ENCODE measurements at places on chromosomes 2 and 18. TPM values are rescaled to one million over a fixed set of nuclear protein-coding genes. Genes with fewer than 3 reads are reported as not detected.

GRCh38 chr2:19332503-19332902 lies 25.9 kb downstream of the OSR1 start:
- H3K4me3 ChIP-seq = no peak overlapping the region
- no peak overlapping the region for H3K27ac ChIP-seq
- no peaks in the 10 kb centered on the region for H3K36me3 ChIP-seq
- no peak for DNase-seq

- no peak for DNase-seq
- H3K27ac ChIP-seq = no peak overlapping the region
- no peak overlapping the region for H3K4me3 ChIP-seq
- H3K27me3 ChIP-seq = no peaks in the 10 kb centered on the region
- H3K36me3 ChIP-seq = no peaks in the 10 kb centered on the region
Measured at GRCh38 chr18:22300665-22301636, 116.8 kb downstream of the CTAGE1 start.

DNA sequence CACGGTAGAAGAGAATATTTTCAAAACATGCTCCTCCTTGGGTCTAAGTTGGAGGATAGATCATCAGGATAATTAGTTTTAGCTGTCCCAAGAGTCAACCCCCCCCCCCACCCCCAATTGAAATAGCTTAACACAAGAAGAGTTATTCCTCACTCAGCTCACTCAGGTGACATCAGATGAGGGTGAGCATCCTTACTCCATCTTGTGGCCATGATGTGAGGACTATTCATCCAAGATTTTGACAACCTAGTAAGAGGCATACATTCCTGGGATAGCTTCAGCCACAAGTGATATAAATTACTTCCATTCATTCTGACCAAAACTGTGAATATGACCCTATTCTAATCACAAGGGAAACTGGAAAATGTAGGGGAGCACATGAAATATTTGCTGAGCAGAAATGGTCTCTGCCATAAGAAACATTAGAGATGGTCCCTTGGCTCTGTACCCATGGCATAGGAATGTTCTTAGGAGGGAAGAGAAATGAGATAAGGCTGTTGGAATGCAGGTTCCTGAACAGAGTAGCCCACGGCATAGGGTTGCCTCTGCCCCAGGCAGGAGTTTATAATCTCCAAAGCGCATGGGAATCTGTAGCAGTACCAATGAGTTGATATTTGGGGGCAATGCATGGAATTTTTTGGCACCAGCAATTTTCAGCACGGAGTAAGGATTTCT lies 257.2 kb downstream of the CYRIA start:
- no peak overlapping the region for H3K4me3 ChIP-seq
- H3K4me1 ChIP-seq = no peaks in the 10 kb centered on the region
- no peaks in the 10 kb centered on the region for H3K27me3 ChIP-seq
- H3K27ac ChIP-seq = no peak overlapping the region
- DNase-seq = no peak
- H3K36me3 ChIP-seq = no peaks in the 10 kb centered on the region

- no peak for DNase-seq
- no peaks in the 10 kb centered on the region for H3K36me3 ChIP-seq
- H3K4me3 ChIP-seq = no peak overlapping the region
- H3K4me1 ChIP-seq = no peaks in the 10 kb centered on the region
- H3K27ac ChIP-seq = no peak overlapping the region
Measured at GRCh38 chr2:105005181-105005951, 32.5 kb upstream of the MRPS9 start.

DNA sequence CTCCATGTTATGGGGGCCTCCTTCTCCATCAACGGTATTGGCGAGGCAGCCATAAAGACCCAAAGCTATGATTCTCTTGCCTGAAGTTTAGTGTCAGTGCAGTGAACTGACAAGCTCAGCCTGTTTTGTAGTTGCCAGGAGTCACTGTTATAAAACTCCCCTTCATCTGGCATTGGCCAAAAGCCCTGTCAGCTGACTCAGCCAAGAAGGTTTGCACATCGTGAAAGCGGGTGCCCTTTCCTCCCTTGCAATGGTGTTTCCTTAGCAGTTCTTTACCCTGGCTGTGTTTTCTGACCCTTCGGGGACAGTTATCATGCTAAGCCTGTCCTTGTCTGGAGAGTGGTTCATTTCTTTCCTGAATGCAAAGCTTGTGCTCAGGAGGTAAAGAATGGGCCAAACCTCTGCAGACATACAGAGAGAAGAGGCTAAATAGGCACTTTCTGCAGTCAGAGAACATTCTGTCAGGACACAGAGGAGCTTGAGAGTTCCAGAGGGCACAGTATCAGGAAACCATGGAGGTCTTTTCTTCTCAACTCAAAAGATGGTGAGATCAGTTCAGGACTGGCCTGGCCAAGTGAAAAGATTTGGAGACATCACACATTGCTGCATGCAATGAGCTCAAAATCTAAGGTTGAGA lies 414.2 kb downstream of the ZNF521 start:
- no peak for DNase-seq
- H3K4me1 ChIP-seq = no peaks in the 10 kb centered on the region
- H3K27me3 ChIP-seq = no peaks in the 10 kb centered on the region
- no peak overlapping the region for H3K4me3 ChIP-seq
- H3K27ac ChIP-seq = no peak overlapping the region

DNA sequence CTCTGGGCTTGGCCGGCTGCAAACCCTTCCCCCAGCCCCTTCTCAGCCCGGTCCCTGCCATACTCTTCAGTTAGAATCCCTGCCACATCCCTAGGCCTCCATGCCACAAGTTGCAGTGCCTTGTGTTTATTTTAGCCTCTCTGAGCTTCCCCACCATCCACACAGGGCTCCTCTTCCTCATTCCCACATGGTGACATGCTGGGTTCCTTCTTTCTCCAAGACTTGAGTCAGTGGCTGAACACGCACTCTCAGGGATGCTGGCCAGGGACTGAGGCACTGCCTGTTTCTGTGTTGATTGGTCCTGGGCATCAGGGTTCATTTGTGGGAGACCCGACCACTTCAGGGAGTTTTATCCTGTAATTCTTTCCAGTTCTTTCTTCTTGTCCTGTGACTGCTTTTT lies 56.3 kb downstream of the KCNS3 start:
- H3K4me1 ChIP-seq = no peaks in the 10 kb centered on the region
- no peaks in the 10 kb centered on the region for H3K27me3 ChIP-seq
- no peaks in the 10 kb centered on the region for H3K36me3 ChIP-seq
- no peak overlapping the region for H3K27ac ChIP-seq

DNA sequence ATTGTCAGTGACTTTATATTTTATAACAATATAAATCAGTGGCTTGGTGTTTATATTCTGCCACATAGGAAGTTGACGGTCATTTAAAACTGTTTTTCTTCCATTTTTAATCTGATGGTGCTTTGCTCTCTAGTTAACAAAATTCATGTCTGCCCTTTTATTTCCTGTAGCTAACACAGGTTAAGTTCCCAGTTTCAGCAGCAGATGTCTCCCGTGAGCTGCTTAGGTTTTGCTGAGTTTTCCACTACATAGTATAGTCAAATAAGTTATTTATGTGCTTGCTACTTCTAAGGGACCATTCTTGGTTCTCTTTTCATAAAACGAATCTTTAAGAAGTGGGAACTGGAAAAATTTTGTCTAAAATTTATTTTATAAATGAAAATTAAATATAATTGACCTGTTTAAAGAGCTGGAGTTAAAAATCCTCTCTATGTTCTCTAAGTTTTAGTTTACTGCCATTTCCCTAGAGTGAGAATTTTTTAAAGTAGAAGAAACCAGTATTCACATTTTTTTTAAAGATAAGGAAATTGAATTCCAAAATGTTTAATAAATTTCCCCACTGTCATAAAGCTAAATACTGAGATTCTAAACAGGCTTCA lies 20.6 kb downstream of the HTR2B start:
- no peaks in the 10 kb centered on the region for H3K4me1 ChIP-seq
- no peak overlapping the region for H3K27ac ChIP-seq
- no peak overlapping the region for H3K4me3 ChIP-seq
- H3K36me3 ChIP-seq = peaks cover 5% of the 10 kb centered on the region

The NMUR1 gene
- total RNA-seq = 0.18 TPM

The KRTCAP3 gene
- 4.0 TPM for total RNA-seq

The KYNU gene
- not detected for total RNA-seq

The CCDC88A gene
- total RNA-seq = 9.5 TPM

The MROH2A gene
- total RNA-seq = not detected

The YWHAQ gene
- total RNA-seq = 560 TPM

The UGT1A7 gene
- not detected for total RNA-seq

The CCNT2 gene
- 35.1 TPM for total RNA-seq
